SK-N-DZ (cell line): ENCODE measurements at places on chromosomes 2 and 18.

- peak; percentile 41 for DNase-seq
These were observed 107.3 kb downstream of the CPS1 start for GRCh38 chr2:210663631-210664089.

- DNase-seq: no peak
These were observed 440.3 kb upstream of the MC4R start for GRCh38 chr18:60812921-60813320.

GRCh38 chr2:30710016-30710415 lies 97.2 kb downstream of the CAPN13 start:
- no peak for DNase-seq

- DNase-seq: peak; percentile 25
These were observed 52.7 kb upstream of the LDLRAD4 start for GRCh38 chr18:13165636-13166423.

DNA sequence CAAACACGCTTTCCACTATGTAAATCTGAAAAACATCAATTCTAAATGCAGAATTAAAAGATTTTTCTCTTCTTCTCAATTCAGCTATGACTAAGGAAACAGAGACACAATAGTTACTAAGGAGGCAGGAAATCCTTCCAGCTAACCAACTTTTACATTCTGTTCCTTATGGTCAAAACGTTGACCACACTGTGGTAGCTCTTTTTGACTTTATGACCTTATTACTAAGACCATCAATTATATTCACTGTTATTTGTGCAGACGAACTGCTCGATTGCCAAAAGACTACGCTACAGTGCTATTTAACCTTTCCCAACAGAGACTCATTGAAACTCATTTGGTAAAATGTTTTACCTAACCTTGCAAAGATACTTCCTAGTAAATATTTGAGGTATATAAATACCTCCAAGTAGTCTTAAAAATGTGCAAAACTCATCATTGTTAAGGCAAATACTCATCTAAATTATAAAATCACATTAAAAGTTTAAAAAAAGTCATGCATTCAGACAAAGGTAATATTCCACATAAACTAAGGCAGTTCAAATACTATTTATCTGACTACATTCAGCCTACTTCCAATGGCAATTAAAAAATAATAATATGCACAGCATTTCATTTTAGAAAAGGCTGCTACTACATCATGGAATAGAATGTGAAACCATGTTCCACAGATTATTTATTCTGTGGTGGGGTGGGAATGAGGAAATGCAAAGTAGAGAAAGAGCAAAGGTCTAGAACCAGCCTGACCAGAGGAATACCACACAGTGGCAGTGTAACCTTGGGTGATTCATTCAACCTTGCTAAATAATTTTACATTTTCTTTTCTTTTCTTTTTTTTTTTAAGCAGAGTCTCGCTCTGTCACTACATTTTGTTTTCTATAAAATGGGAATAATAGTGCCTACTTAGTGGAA lies 139.9 kb downstream of the THADA start:
- DNase-seq: no peak

DNA sequence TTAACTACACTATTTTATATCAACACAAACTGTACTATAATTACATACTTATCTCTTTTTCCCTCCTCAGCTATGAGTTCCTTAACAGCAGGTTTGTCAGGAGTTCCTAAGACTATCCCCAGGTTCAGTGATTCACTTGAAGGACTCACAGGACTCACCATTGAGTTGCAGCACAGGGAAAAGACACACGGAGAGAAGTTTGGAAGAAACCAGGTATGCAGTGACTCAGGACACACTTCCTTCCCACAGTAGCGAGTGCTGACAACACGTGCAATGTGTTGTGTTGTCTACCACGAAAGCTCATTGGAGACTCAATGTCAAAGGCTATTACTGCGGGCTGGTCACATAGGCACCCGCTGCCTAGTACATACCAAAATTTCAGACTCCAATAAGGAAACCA lies 32.0 kb downstream of the MGAT4A start:
- no peak for DNase-seq

GRCh38 chr18:71374294-71375000 lies 1085.6 kb downstream of the SOCS6 start:
- no peak for DNase-seq

GRCh38 chr2:67993329-67993728 lies 69.5 kb downstream of the C1D start:
- no peak for DNase-seq

GRCh38 chr2:128818704-128819491 lies 500.2 kb upstream of the HS6ST1 start:
- no peak for DNase-seq

DNA sequence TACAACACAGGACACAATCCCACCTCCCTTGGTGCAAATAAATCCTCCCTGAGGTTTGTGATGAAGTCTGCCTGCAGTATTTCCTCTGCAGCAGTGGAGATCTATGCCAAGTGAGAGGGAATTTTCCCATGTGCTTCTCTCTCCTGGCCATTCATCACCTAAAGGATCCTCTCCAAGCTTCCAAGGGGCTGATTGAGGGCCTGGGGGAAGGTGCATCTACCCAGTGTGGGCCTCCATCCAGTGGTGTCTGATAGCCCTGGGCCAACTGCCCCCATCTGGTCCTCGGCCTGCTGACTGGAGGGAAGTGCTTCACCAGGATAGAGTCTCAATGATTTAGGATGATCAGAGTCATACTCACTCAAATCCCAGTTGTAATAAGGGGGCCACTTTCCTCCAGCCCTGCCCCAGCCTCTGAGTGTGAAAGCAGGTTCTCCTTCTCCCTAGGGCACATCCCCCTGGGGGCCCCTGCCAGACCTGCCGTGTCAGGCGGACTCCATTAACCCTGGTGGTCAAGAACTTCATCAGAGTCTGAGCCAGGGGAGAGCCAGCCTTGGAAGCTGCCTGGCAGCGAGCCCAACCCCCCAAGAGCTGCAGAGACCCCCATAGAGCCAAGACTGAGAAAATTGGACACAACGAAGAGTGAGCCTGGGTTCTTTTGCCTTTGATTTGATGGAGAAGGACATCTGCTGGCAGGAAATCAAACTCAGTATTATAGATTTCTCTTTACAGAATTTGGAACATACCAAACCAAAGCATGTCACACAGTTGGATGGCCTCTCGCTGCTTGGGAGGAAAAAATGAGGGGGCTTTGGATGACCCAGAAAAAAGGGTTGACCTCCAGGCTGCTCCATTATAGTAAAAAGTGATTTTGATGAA lies 509.6 kb downstream of the CMPK2 start:
- no peak for DNase-seq

DNA sequence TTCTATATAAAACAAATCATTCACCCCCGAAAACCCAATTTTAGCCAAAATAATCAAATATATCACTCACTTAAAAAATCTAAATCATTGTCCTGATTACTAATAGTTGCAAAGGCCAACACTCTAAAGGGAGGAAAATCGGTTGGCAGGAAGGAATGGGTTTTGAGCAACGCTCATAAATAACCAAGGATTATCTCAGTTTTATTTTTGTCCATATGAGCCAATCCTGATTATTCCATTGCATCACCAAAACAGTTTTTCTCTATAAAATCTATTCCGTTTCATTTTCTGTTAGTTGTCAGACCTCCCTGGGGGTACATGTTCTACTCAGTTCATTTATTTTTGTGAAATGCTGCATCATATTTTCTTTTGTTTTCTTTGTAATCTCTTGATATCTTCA lies 174.1 kb downstream of the LRATD1 start:
- no peak for DNase-seq

- DNase-seq: no peak
These were observed 36.8 kb upstream of the APCDD1 start for GRCh38 chr18:10417664-10418063.

- peak; percentile 46 for DNase-seq
These were observed 25.3 kb upstream of the STAM2 start for GRCh38 chr2:152200565-152201465.

DNA sequence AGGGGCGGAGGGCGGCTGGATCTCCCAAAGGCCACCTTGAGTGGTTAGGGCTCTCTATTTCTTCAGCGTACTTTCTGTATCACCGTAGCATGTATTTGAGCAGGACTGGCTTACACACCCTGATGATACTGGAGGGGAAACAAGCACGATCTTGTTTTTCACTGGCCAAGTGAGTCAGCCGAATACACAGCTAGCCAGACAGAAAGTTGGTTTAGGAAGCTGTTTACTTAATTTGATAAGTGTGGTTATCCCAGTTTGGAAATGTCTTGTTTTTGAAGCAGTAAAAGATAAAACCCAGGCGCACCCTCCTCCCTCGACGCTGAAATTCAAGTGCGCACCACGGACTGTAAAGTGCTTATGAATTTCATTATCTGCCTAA lies 582 bp downstream of the RIOK3 start:
- no peak for DNase-seq

GRCh38 chr2:105849431-105850179 lies 104.9 kb downstream of the NCK2 start:
- no peak for DNase-seq

GRCh38 chr2:208066016-208066415 lies 40.7 kb upstream of the PLEKHM3 start:
- DNase-seq: no peak

DNA sequence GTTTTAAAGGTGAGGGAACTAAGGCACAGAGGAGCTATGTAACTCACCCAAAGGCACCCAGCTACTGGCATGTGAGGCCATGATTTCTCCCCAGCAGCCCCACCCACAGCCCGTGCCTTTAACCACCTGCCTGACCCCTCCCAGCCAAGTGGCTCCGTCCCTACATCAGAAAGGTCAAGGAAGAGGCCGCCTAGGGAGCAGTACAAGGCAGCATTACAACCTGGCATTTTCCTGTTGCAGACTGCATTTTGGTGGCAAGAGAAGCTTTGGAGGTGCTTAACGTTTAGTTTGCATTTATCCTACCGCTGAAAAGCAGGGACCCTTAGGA lies 17.5 kb downstream of the STEAP3 start:
- no peak for DNase-seq

GRCh38 chr2:68157002-68157401 lies 686 bp upstream of the PNO1 start:
- no peak for DNase-seq

DNA sequence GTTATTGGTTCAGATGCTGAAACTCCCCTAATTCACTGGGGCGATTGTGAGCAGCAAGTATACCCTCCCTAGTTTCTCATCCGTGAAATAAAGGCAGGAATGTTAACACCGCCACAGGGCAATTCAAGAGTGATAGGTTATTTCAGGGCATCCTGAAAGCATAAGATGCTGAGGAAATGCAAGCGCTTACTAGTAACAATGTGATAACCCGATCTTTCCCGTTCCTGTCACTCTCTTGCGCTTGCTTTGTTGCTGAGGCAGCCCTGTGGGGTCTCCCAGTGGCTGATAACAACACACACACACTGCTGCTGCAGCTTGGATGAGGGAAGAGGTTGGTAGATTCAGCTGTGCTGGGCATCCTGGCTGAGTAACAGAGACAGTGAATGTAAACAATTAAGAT lies 259.3 kb downstream of the AGPS start:
- no peak for DNase-seq

DNA sequence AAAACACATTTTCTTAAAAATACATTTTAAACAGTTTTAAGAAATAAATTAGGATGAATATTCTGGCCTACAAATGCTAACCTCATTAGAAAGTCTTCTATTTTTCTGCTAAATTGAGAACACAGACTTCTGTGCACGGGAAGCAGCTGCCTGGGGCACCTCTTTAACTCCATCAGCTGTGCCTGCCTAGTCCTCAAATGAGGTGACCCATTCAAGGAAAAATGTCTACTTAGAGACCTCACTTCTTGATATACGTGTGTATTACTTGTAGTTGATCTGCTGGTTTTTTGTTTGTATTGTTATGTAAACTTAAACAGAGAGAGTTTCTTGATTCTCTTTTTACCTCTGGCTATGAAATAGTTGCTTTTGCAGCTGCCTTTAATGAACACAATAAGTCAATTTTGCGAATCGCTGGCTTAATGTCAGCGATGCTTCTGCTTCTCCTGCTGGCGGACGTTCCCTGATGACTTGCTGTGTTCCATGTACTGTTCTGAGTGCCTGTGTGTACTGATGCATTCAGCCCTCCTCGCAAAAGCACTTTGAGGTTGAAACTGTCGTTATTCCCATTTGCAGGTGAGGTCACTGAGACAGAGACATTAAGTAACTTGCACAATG lies 88.7 kb upstream of the TXNDC2 start:
- DNase-seq: peak; percentile 50

DNA sequence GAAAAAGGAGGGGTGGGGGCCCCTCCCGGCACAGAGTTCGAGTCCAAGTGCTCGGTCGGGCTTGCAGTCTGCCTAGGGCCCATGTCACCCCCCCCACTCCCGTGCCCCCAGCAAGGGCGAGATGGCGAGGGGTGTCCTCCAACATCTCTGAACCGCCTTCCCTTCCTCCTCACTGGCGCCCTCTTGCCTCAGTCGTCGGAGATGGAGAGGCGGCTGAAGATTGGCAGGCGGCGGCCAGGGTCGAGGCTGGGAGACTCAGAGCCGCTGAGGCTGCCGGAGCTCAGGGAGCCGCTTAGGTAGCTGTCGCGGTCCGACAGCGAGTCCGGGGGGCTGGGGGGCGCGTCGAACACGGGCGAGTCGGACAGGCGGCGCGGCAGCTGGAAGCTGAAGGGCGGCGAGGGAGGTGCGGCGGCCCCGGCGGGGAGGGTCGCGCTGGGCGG lies 2.3 kb downstream of the ZFP36L2 start:
- peak; percentile 65 for DNase-seq

DNA sequence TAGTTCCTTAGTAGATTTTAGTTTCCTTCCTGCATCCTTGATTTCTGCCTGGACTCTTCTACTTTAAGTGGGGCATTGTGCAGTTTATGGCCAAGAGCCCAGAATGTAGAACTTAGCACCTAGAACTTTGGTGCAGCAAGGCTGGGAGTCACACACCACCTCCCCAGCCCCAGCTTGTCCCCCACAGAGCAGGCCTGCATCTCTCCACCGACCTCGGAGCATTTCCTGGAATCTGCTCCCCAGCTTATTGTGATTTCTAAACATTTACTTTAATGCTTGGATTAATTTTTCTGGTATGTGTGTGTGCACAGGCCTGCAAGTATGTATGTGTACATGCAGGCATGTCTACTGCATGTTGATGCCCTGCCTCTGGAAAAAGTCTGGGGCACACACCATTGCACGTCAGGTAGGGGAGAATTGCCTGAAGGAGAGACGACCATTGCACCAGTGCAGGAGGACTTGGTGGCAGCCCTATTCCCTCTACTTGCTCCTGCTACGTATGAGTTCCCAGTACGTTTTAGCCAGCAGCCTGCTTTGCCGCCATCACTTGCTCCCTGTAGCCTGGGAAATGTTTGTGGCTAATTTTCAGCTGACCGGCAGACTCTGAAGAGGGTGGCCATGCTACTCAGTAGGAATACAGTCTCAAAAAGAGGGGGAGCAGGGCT lies 419.9 kb upstream of the HS6ST1 start:
- no peak for DNase-seq

GRCh38 chr18:57008001-57008686 lies 138.7 kb upstream of the BOD1L2 start:
- DNase-seq: no peak

- DNase-seq: no peak
These were observed 51.4 kb downstream of the CCDC141 start for GRCh38 chr2:178998539-178998938.

GRCh38 chr2:68734688-68735525 lies at the start of gene ARHGAP25:
Gene ARHGAP25, plus strand, starts transcription at chr2:68734811. Its CDS starts 389 bp downstream, at chr2:68735200.
- no peak for DNase-seq

- DNase-seq: no peak
These were observed 79.6 kb upstream of the CTLA4 start for GRCh38 chr2:203787979-203788378.

- DNase-seq: no peak
These were observed 58.3 kb downstream of the KANSL1L start for GRCh38 chr2:210112871-210113270.
